ENCODE measurements at places on chromosomes 1 and 21.

DNA sequence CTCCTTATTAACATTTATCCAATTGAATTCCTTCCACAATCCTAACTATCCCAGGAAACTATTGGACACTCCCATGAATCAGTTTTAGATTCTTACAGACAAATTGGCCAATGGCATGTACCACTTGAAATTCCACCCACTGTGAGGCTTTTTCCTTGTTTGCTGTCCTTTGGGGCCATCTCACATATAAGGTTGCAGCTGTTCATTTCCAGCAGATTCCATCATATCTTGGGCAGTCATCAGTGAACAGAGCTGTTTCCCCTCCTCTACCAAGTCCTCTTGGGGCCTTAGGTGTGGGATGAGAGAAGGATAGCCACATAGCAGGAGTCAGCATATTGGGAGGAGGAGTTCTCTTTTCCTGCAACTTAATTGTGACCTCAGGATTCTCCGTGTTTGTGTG, 109.1 kb downstream of the HHAT start:
- no peak for DNase-seq

DNA sequence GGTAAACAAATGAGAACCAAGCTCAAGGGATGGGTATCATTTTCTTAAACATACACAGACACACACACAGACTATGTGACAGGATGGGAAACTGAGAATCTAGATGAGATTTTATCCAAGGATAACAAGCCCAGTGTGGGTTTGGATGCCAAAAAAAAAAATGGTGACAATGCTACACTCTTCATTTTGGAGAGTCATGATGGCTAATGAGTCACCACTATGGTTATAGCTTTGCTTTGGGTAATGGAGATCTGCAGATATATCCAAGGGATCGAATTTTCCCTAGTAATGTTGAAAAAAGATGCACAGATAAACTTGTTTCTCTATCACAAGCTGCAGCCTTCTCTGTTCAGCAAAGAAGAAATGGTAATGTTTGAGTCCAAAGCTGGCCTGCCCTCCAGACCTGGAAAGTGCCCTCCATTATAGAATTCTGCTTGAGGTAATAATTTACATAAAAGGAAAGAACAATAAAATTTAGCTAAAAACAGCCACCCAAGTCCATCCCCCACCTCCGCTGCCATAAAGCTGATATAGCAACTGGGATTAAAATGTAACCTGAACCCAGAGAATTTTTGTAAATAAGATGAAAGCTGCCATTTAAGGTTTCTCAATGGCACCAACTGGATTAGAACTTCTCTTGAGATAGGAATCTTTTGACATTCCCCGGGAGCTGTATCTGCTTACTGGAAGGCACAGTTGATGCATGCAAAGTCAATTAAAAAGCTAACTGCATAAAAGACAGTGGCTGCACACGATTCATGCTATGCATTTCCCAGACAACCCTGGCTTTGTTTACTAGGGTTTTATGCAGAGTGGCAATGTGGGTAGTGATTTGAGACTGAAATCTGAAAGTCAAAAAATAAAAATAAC, 395.2 kb upstream of the LYPLAL1 start:
- no peak for DNase-seq

DNA sequence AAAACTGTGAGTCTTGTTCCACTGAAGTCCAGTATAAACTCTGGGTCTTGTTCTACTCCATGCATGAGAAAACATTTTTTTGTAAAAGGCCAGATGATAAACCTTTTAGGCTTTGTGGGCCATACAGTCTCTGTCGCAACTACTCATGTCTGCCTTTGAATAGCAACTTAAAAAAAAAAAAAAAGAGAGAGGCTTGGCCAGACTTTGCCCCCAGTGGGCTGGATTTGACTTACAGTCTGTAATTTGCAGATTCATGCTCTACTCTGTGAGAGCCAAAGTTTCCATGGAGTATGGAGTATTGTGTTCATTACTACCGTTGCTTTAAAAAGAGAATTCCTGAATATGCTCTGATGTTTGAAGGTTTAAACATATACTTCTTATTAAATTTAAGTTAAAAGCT, 654.9 kb upstream of the PKN2 start:
- no peak for DNase-seq

DNA sequence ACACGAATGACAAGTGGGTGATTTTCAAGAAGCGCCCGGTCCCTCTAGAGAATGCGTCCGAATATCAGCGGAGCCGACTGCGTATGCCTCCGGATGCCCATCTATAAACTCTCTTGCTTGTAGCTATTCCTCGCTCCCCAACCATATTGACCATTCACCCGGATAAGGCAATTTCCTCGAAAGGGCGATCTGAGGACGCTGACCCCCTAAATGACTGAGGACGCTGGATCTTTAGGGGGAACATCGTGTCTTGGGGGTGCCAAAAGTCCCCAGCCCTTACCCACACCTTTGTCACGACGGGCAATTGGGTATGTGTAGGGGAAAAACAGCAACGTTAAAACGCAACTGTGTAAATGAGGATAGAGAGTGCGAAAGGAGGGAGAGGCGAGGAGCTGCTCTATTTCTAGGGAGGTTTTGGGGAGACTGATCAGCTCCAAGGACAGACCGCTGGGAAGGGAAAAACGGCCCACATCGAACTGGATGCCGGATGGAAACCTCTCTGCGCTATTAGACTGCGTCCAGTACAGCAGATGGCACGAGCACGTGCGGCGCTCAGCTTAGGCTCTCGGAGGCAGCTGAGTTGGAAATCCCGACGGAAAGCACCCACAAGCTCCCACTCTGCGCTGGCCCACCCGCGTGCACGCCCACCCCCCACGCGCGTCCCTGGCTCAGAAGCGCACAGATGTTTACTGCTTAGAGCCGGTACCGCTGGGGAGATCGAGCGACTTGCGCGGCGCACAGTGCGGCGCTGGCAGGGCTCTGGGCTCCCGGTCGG, 2.9 kb upstream of the PRRX1 start:
- peak; percentile 36 for DNase-seq

- DNase-seq, result no peak
Measured at GRCh38 chr1:9243066-9243739, 8.6 kb downstream of the H6PD start.

GRCh38 chr21:31732597-31733550, 956 bp upstream of the SCAF4 start:
- no peak for DNase-seq

- no peak for DNase-seq
Measured at GRCh38 chr1:219587801-219588561, 24.9 kb downstream of the ZC3H11B start.

DNA sequence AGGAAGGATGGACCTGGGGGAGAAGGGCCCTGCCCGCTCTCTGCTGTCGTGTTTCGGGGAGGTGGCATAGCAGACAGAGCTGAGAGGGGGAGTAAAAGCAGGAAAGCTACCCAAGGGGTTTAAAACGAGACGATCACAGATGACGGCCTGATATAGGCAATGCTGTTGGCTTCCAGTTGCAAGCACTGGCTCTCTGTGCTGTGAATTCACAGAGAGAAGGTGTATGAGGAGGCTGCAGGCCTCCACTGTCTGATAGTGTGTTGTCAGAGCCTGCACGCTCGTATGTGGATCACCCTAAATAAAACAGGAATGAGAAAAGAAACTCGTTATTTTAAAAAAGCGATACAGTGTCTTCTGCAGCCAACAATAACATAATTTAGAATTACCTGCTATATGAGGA, 57.4 kb downstream of the LGR6 start:
- DNase-seq, result no peak

GRCh38 chr1:67536957-67537666, 106.9 kb upstream of the SERBP1 start:
- DNase-seq, result no peak

DNA sequence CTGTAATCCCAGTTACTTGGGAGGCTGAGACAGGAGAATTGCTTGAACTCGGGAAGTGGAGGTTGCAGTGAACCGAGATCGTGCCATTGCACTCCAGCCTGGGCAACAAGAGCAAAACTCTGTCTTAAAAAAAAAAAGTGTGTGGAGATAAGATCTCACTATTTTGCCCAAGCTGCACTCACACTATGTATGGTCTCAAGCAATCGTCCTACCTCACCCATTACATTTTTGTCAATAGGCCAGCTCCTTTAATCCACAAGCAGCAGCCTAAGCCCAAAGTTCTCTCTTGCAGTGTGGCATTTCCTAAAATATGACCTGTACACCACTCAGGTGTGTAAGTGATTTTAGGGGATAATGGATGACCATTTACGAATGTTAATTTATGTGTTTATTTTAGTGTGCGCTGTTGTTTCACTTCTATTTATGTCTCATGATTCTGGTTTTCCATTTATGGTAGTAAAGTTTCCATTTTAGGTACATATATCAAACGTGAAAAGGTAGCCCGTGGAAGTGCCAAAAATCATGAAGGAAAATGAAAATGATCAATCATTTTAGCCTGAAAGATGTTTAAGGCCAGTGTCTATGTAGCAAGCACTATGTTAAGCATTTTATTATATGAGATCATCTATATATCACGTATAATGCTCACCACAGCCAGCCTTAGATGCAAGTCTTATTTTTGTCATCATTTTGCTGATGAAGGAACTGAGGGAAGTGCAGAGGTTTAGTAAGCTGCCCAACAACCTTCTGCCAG, 5.6 kb downstream of the LCK start:
- no peak for DNase-seq

GRCh38 chr1:43422995-43423671, 30.6 kb downstream of the HYI start:
- DNase-seq, result no peak

DNA sequence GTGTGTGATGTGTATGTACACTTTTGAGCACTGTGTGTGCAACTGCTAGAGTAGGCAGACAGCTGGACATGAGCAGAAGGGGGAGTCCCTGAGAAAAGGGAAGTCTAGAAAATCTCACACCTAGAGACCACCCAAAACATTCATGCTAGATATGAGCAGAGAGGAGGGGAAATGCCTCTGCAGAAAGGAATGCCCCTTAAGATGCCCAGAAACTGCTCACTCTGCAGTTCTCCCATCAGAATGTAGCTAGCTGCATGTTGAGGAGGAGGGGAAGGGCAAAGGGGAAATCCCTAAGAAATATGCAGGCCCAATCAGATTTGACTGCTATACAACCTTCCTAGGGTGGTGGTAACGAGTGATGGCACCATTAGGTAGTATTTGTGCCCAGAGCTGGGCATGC, 31.8 kb upstream of the MAGOH start:
- peak; percentile 17 for DNase-seq

- no peak for DNase-seq
Measured at GRCh38 chr1:19647643-19648042, 3.5 kb downstream of the NBL1 start.

DNA sequence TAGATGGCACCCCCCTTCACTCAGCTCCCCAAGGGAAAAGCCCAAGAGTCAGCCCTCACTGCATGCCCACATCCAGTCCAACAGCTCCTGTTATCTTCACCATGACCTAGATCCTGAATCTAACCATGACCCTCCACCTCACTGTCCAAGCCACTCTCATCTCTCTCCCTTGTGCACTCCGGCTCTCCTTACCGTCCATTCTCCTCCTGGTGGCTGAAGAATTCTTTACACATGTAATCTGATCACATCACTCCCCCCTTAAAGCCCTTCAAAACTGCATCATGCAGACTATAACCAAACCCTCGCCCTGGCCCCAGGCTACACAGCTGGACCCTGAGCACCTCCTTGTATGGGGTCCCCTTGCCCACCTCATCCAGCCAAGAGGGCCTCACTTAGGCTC, 14.0 kb upstream of the PAQR7 start:
- no peak for DNase-seq

DNA sequence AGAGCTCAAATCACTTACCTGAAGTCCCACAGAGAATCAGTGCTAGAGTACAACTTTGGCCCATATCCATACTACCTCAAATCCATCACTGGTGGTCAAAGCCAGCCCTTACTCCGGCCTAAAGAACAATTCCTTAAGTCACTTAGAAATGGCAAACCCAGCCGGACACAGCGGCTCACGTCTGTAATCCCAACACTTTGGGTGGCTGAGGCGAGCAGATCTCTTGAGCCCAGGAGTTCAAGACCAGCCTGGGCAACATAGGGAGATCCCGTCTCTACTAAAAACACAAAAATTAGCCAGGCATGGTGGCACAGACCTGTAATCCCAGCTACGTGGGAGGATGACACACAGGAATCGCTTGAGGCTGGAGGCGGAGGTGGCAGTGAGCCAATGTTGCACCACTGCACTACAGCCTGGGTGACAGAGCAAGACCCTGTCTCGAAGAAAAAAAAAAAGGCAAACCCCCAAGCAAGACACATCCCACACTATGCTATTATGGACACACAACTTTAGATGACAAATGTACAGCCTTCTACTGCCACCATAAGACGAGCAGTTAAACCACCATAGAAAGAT, 24.0 kb downstream of the NPHP4 start:
- no peak for DNase-seq

DNA sequence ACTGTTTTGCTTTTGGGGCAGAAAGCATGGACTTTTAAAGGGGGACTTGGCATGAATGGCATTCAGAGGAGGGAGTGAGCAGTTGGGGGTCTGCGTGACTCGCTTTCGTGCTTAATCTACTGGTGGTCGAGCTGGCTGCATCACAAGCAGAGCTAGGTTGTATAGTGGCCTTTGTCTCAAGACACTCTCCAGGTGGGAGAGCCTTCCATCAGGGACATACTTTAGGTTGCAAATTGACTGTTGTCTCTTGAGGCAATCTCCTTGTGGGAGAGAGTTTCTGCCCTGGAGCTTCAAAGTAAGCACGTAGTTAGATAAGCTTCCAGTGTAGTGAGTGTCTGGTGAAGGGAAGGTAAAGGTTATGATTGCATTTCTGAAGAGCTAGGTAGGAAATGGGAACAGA, 93.9 kb downstream of the C1orf21 start:
- DNase-seq, result no peak

DNA sequence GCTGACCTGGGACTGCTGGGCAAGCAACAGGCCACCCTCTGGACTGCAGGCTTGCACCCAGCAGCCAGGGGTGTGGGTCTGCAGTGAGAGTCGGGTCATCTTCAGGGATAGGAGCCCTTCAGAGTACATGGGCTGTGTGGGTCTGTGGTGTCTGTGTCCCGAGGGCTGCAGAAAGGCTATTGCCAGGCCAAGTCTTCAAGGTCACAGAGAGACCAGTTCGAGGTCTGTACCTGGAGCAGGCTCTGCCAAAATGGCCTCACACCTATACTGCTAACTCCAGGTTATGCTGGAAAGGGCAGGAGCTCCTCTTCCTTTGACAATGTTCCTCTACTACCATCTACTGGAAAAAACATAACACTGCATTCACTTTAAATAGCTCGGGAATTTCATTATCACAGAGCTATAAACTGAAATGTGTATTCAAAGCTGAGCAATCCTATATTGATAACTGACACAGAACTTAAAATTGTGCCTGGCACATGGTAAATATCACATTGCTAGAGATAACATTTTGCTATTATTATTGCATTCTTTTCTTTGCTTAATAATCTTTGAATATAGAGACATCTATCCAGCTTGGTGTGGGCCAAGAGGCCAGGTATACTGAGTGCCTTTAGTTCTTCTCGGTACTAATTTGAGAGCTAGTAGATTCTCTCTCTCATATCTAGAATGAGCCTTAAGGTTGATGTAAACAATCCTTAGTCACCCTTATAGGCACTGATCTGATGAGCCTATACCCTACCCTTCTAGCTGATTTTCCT, 6.9 kb upstream of the DNAH14 start:
- peak; percentile 63 for DNase-seq
